Pancreas (tissue), 10 donors: ENCODE measurements at places on chromosomes 6 and 20. TPM values are rescaled to one million over a fixed set of nuclear protein-coding genes. Genes with fewer than 3 reads are reported as not detected.

GRCh38 chr6:56019973-56020372 lies 144.6 kb upstream of the BMP5 start:
- DNase-seq = no peak

GRCh38 chr6:69795469-69796072 lies 1.2 kb downstream of the LMBRD1 start:
- no peak for DNase-seq

DNA sequence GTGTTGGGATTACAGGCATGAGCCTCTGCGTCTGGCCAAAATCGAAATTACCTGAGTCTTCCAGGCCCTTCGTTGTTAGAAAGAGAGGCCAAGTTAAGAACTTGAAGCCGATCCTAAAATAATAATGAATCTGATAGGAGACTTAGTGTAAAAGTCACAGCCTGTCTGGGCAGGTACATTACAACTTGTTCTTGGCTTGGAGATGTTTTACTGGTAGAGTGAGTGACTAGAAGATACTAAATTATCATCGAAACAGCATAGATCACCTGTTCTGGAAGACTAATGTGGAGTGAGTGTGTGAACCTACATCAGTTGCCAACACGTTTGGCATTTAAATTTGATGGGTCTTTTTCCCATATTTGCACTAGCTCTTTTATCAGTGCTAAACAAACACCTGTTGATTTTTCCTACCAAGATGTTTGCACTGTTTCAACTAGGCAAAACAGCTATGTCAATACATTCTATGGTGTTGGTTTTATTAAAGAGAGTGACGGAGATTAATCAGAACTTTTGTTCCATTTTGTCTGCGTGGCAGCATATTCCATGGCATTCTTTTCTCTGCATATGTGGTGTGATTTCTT lies 4.6 kb upstream of the TMEM217 start:
- DNase-seq = no peak

DNA sequence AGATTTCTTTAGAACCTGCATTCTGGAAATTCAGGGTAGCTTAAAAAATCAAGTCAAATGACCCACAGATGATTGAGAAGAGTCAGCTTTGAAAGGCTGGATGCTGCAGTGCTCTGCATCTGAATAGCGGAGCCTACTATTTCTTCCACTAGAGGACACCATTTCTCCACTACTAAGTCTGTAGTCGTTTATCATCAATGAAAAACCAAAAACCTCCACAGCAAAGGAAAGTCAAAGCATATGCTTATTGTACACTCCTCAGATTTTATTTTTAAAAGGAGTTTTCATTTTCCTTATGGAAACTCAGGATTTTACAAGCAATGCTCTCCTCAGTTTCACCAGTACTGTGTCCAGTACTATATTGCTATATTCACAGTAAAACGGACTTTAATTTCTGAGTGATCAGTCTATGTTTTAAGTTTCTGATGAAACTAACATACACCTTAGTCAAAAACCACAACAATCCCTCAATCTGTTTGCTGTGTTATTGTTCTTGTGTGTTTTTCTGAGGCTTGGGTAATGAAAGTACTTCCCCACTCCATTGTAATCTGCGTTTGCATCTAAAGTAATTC lies 50.5 kb upstream of the ENPP5 start:
- no peak for DNase-seq

DEFB114 gene
- total RNA-seq = not detected
